ENCODE measurements at places on chromosomes 4 and X.

- DNase-seq: no peak
Measured at GRCh38 chr4:141919649-141920048, 283.3 kb downstream of the IL15 start.

- DNase-seq: no peak
Measured at GRCh38 chr4:108334031-108334430, 165.3 kb upstream of the LEF1 start.

- no peak for DNase-seq
Measured at GRCh38 chrX:1528186-1528883, 8.7 kb downstream of the P2RY8 start.

GRCh38 chr4:104589264-104589868 is 94.7 kb upstream of the CXXC4 start:
- DNase-seq: no peak

GRCh38 chr4:25000639-25001038 is 30.1 kb downstream of the LGI2 start:
- DNase-seq: no peak
